Activated CD8-positive, alpha-beta memory T cell treated with anti-CD3 and anti-CD28 coated beads for 4 hours (primary cell): ENCODE measurements at places on chromosomes 13 and 19.
A peak's percentile ranks its signal among the peaks of the same experiment; 100 is the strongest.

GRCh38 chr19:32197896-32198882 is 147.2 kb upstream of the ZNF507 start:
- DNase-seq, result no peak

DNA sequence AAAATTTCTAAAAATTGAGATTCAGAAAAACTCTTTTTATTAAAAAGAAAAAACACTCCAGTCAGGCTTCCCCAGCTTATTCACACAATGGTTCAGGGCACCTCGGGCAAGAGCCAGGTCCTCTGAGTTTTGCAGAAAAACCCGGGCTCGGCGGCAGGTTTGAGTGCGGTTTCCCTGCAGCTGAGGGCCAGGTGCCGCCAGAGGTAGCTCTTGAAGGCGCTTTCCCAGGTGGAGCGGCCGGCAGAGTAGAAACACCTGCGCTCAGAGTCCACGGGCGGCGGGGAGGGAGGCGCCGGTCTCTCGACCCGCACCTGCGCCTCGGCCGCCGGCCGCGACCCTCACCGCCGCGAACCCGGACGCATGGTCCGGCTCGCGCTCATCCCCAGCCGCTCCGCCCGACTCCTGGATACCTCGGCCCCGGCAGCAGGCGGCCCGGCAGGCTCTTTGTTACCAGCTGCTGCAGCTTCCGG is 444 bp downstream of the PROSER1 start:
- no peak for DNase-seq

- no peak for DNase-seq
Observed at GRCh38 chr13:39682310-39682709, 26.8 kb downstream of the COG6 start.

- DNase-seq, result no peak
Observed at GRCh38 chr19:29841559-29842367, 30.0 kb downstream of the CCNE1 start.

DNA sequence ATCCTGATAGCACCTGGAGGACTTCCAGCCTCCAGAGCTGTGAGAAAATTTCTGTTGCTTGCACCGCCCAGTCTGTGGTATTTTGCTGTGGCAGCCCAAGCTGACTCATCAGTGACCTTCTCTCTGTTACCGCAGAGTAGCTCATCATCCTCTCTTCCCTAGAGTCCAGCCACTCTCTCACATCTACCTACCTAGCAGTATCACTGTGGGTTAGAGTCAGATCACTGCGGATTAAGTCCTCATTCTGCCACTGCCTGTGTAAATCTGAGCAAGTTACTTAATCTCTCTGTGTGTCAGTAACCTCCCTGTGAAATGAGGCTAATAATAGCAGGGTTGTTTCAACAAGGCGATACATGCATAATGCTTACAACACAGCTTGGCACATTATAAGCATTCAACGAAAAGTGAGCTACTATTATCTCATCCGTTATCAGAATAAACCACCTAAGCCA is 40.3 kb upstream of the USPL1 start:
- DNase-seq, result peak; percentile 13

- DNase-seq, result no peak
Observed at GRCh38 chr13:23979361-23980159, 82.3 kb upstream of the C1QTNF9B start.

GRCh38 chr13:64675255-64675892 is 2554.8 kb downstream of the PCDH9 start:
- DNase-seq, result no peak

GRCh38 chr19:47549261-47549862 is 23.6 kb downstream of the ZNF541 start:
- no peak for DNase-seq

- no peak for DNase-seq
Observed at GRCh38 chr13:114110091-114110829, 22.2 kb downstream of the RASA3 start.

DNA sequence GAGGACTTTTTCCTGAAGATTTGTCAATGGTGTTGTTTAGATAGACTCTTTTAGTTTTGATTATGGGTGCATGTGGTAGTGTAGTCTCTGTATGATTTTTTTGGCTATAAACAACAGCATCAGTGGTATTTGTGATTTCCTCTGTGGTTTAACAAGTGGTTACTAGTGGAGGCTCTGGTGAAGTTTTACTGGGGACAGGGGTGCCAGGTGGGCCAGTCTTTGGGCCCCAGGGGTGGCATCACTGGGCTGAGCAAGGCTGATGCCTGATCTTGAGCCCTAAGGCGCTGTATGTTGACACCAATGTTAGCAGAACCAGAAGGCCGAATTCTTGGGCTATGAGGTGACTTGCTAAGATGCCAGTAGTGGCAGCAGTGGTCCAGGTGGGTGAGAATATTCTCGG is 811.4 kb downstream of the DACH1 start:
- no peak for DNase-seq

DNA sequence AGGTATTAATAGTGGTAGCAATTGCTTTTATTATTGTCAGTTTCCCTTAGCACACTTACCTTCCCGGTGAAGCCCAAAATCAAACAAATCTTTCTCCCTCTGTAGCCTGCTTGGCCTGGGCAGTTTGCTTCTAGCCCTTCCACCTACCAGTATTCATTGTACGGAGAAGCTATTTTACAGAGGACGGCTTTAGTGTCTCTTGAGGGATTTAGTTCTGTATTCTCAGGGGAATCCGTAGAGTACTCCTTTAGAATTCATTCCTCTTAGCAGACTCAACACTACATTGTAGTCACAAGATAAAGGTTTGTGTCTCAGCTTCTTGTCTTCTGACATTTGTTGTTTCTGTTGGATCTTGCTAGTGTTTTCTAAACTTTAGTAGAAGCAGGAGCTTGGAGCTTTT is 24.1 kb upstream of the WTIP start:
- no peak for DNase-seq

DNA sequence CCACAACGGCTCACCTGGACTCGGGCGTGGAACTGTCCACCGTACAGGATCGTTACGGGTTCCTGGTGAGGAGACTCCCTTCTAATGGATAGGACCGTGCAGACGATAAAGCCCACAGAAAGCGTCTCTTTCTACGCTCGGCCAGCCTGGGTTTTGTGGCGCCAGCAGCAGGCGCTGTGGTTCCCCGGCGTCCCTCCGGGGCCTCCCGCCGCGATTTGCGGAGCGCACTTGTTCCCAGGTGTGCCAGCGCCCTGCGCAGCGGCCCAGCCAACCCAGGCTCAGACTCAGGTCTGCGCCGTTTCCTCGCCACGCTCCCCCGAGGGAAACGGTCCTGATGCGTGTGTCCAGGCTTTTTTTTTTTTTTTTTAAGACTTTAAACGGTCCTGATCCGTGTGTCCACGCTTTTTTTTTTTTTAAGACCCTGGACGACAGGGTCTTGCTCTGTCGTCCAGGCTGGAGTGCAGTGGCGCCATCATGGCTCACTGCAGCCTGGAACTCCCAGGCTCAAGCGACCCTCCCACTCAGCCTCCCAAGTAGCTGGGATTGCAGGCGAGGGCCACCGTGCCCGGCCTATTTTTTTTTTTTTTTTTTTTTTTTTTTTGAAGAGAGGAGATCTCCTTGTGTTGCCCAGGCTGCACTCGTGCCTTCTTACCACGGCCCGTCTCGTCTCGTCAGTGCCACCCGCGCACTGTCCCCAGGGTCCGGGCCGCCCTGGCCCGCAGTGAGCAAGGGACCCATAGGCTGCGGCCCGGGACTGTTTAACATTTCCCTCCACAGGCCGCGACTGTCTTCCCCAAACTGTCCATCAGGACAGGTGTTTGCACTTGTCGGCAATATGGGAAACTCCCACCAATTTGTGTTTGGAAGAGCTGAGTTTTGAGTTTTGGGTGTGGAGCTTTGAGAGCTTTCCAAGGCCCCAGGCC is 23.8 kb downstream of the GJA3 start:
- no peak for DNase-seq

GRCh38 chr13:102117175-102117831 is 284.5 kb downstream of the FGF14 start:
- no peak for DNase-seq
